SK-N-MC (cell line): ENCODE measurements at places on chromosomes 5 and 9.

DNA sequence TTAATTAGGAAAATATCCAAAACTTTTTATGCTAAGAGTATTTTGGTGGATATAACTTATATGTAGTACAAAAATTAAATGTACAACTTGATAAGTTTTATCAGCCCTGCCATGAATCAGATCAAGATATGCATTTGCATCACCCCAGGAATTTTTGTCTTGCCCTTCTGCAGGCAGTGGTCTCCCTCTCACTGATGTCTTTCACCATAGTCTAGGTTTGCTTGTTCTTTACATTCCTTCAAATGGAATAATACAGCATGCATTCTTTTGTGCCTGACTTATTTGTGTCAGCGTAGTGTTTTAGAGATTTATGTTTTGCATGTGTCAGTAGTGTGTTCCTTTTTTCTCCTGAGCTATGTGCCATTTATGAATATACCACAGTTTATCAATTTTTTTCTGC lies 36.4 kb downstream of the RNF180 start:
- DNase-seq: no peak

- DNase-seq: no peak
Observed at GRCh38 chr5:90347462-90347861, 62.1 kb downstream of the CETN3 start.

DNA sequence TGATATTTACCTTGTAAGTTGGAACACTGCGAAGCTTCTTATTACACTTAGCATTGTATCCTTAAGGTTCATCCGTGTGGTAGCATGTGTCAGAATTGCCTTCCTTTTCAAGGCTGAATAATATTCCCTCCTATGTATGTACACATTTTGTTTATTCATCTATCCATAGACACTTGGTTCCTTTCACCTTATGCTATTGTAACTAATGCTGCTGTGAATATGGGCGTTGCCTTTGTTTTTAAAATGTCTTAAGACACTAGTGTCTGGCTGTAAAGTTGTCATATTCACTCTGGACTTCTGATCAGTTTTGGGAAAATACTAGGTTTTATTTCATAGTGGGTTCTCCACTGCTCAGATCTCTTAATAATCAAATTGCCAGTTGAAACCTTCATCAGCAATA lies 383.3 kb upstream of the PRR16 start:
- no peak for DNase-seq

DNA sequence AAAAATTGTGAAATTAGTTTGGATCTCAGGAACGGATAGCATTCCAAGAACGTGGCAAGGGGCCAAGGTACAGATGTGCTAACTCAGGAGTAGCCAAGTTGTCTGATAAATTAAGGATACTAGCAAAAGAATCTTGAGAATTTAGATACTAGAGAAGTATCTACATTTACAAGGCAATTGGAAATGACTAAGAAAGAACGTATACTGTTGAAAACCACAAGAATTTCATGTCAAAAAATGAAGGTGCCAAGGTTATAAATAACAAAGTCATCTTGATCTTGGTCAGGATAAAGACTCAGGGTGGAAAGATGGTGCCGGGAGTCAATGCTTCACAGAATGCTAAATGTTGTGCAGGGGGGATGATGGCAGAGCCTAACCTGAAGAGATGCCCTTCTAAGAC lies 19.2 kb downstream of the CAPSL start:
- no peak for DNase-seq

DNA sequence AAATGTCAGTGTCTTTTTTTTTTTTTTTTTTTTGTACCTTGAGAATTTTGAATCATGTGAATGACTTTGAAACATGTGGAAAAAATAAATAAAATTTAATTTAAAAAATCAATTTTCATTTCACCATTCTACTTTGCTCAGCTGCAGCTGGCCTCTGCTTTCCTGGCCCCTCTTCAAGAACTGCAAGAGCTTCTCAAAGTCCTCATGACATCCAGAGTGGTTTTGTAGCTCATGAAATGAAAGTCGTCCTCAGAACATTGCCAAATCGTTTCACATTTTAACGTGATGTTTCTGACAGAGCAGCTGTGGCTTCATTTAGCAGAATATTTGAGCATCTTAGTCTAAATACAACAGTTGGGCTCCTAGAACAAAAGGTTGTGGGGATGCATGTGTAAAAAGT lies 47.9 kb upstream of the TMEM215 start:
- DNase-seq: no peak

- DNase-seq: no peak
Observed at GRCh38 chr5:54832045-54832444, 153.3 kb downstream of the ESM1 start.

GRCh38 chr5:10588109-10588775 lies 24.4 kb downstream of the ANKRD33B start:
- DNase-seq: no peak

DNA sequence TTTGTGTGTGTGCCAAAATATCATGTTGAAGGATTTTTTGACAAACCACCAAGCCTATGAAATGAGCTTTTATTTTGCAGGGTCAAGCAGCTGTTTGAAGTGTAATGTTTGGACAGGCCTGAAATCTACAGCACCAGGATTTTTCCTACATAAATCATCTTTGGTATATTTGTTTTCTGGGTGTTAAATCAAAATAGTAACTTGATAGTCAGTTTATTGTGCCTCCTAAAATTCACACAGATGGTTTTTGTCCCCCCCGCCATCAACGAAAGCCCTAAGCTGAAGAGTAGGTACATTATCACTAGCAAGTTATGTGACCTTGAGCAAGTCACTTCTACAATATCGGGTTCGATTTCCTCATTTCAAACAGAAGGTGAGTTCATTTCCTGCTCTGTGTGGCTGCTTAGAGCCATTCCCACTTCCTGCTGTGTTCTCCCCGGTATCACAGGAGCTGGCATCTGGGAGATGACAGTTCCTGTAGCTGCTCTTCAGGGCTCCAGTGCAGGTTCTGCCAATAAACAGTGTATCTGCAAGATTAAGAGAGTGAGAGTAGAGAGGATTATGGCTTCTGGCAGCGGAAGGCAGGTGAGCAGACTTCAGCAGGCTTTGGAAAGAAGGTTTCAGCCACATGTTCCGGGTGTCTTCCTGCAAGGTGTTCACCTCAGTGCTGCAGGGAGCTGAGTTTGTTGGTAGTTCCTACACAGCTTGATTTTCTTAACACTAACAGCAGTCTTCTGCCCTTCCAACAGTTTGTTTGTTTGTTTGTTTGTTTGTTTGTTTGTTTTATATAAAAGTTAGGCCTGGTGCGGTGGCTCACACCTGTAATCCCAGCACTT lies 48.4 kb upstream of the GNE start:
- DNase-seq: no peak

GRCh38 chr9:105670315-105670714 lies 8.1 kb downstream of the TAL2 start:
- no peak for DNase-seq

DNA sequence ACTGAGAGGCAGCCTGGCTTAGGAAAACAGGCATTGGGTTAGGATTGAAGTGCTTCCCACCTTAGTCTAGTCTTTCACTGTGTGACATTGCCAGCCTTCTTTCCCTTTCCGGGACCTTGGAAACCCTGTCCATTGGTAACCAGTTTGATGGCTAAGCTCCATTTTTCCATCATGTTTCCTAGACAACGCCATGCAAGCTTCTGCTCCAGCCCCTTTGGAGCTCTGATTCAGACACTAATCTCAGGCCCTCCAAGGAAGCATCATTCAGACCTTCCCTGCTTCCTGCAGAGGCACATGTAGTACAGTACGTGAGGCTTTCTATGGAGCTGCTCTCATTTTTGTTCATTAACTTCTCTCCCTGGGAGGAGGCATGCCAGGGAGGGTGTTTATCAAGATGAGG lies 68.5 kb downstream of the GRIA1 start:
- no peak for DNase-seq

GRCh38 chr9:93111371-93112115 lies 15.5 kb downstream of the CARD19 start:
- no peak for DNase-seq
